Immature natural killer cell (primary cell): ENCODE measurements at places on chromosomes 3 and 15.

- H3K27me3 ChIP-seq = no peaks in the 10 kb centered on the region
- no peak overlapping the region for H3K4me3 ChIP-seq
- no peaks in the 10 kb centered on the region for H3K4me1 ChIP-seq
- no peak overlapping the region for H3K27ac ChIP-seq
- DNase-seq = no peak
Observed at GRCh38 chr3:32996048-32996754, 44.8 kb downstream of the CCR4 start.

- DNase-seq = no peak
- H3K36me3 ChIP-seq = no peaks in the 10 kb centered on the region
- no peak overlapping the region for H3K27ac ChIP-seq
- no peak overlapping the region for H3K4me3 ChIP-seq
- no peaks in the 10 kb centered on the region for H3K4me1 ChIP-seq
- peaks cover 18% of the 10 kb centered on the region for H3K27me3 ChIP-seq
Observed at GRCh38 chr15:70416829-70417228, 319.1 kb upstream of the TLE3 start.

DNA sequence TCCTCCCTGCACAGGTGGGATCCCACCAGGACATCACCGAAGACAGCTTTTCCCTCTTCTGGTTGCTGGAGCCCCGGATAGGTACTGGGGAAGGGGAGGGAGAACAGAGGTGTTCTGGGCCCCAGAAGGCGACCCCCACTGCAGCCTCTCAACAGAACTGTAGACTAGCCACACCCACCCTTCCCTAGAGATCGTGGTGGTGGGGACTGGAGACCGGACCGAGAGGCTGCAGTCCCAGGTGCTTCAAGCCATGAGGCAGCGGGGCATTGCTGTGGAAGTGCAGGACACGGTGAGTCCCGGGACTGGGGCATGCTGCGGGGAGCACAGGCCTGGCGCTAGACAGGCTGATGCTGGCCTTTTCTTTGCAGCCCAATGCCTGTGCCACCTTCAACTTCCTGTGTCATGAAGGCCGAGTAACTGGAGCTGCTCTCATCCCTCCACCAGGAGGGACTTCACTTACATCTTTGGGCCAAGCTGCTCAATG, 809 bp downstream of the NDUFAF3 start:
- H3K4me3 ChIP-seq = peak overlapping the region; percentile 91
- H3K36me3 ChIP-seq = no peaks in the 10 kb centered on the region
- H3K27ac ChIP-seq = peak overlapping the region; percentile 96
- peaks cover 47% of the 10 kb centered on the region for H3K4me1 ChIP-seq

- no peaks in the 10 kb centered on the region for H3K36me3 ChIP-seq
- no peak overlapping the region for H3K27ac ChIP-seq
- H3K4me1 ChIP-seq = no peaks in the 10 kb centered on the region
- no peak for DNase-seq
Observed at GRCh38 chr3:30098243-30098642, 508.2 kb upstream of the TGFBR2 start.

DNA sequence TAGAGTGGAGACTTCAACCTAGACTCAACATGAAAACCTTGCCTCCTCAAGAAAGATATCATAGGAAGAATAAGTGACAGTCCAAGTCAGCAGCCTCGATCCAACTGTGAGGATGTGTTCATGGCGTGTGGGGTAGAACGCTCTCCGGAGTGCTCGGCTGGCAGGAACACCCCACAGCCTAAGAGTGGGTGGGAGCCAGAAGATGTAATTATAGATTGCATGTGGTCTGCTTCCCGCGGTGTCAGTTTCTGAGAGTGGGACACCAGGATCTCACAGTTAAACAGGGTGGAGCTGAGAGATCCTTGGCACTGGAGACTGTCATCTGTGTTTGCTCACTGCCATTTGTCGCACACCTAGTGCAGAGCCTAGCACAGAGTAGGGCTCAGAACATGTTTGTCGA, 158.0 kb downstream of the CTNNB1 start:
- no peak for DNase-seq
- no peaks in the 10 kb centered on the region for H3K4me1 ChIP-seq
- H3K36me3 ChIP-seq = no peaks in the 10 kb centered on the region
- no peaks in the 10 kb centered on the region for H3K27me3 ChIP-seq
- H3K4me3 ChIP-seq = no peak overlapping the region
- no peak overlapping the region for H3K27ac ChIP-seq

DNA sequence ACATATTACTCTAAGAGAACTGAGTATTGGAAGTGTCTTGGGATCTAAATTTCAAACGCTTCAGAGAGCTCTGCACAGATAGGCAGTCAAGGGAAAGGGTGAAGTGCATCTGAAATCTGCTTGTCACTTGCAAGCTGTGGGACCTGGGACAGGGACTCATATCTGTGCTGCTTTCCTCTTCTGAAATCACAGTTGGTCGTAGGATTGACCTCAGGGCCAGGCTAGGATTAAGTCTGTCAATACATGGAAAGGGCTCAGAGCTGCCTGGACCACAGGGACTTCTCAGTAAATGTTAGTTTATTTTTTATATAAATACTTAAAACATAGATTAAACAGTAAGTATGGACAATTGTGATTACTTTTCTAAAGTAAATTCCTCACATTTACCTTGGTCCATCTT, 74.7 kb upstream of the CMTM7 start:
- no peaks in the 10 kb centered on the region for H3K36me3 ChIP-seq
- no peak overlapping the region for H3K27ac ChIP-seq
- no peaks in the 10 kb centered on the region for H3K4me1 ChIP-seq
- DNase-seq = no peak
- H3K4me3 ChIP-seq = no peak overlapping the region

DNA sequence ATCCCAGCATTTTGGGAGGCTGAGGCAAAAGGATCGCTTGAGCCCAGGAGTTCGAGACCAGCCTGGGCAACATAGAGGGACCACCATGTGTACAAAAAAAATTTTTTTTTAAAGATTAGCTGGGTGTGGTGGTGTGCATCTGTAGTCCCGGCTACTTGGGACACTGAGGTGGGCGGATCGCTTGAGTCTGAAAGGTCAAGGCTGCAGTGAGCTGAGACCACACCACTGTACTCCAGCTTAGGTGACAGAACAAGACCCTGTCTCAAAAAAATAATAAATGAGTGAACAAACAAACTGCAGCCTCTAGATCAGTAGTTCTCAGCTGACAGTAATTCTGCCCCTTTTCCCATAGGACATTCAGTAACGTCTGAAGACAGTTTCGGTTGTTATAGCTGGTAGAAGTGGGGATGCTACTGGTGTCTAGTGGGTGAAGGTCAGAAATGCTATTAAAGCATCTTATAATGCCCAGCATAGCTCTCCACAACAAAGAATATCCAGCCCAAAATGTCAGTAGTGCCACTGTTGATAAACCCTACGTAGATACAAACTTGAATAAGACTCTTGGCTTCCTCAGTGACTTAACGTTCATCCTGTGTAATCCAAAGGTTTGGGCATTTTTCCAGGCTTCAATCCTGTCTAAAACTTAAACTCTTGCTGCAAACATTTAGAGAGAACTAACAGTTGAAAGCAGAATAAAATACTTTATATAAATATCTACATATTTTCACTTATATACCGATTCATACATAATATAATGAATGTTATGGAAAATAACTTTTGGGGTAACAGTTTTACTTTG, 10.6 kb downstream of the SMC4 start:
- H3K4me3 ChIP-seq = no peak overlapping the region
- H3K27ac ChIP-seq = no peak overlapping the region
- H3K27me3 ChIP-seq = no peaks in the 10 kb centered on the region
- no peaks in the 10 kb centered on the region for H3K4me1 ChIP-seq
- no peak for DNase-seq

GRCh38 chr3:2770451-2770850, 339.7 kb downstream of the IL5RA start:
- H3K27ac ChIP-seq = no peak overlapping the region
- H3K4me1 ChIP-seq = no peaks in the 10 kb centered on the region
- H3K27me3 ChIP-seq = peaks cover 4% of the 10 kb centered on the region
- no peaks in the 10 kb centered on the region for H3K36me3 ChIP-seq
- H3K4me3 ChIP-seq = no peak overlapping the region

DNA sequence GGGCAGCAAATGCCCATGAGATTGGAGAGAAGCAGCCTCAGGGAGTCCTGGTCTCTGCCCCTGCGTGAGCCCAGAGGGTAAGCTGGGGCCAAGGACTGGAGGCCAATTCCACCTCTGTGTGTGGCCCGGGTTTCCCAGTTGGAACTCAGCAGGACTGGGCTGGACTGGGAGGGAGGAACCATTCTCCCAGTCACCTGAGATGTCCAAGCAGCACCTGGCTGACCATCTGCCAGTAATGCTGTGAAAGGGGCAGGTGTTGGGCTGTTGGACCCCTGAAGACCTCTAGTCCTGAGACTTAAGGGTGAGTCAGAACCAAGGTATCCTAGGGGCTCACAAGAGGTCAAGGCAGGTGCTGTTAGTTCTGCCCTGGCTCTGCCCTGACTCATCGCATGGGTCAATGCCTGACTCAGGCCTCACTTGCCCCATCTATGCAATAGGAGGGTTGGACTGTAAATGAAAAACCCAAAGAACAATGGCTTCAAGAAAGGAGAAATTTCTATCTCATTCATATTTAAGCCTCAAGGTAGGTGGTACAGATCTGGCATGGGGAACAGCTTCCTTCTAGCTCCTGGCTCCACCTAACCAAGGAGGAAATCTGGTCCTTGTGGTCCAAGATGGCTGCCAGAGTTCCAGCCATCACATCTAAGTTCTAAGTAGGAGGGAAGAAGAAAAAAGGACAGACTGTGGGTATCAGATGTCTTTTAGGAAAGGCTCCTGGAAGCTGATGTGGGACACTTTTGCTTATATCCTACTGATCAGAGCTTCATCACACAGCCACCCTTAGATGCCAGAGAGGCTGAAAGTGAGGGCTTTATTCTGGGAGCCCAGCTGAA, 111.3 kb downstream of the FBLN2 start:
- H3K4me3 ChIP-seq = no peak overlapping the region
- no peak for DNase-seq
- H3K27ac ChIP-seq = no peak overlapping the region
- H3K27me3 ChIP-seq = peaks cover 20% of the 10 kb centered on the region
- H3K4me1 ChIP-seq = peaks cover 7% of the 10 kb centered on the region

- no peak for DNase-seq
- H3K4me1 ChIP-seq = no peaks in the 10 kb centered on the region
- H3K36me3 ChIP-seq = no peaks in the 10 kb centered on the region
- no peak overlapping the region for H3K4me3 ChIP-seq
- no peak overlapping the region for H3K27ac ChIP-seq
Observed at GRCh38 chr3:184461219-184461618, 81.4 kb downstream of the CHRD start.

- H3K36me3 ChIP-seq = no peaks in the 10 kb centered on the region
- H3K27me3 ChIP-seq = no peaks in the 10 kb centered on the region
- no peak overlapping the region for H3K27ac ChIP-seq
- DNase-seq = no peak
- H3K4me3 ChIP-seq = no peak overlapping the region
Observed at GRCh38 chr3:155281912-155282311, 11.6 kb downstream of the STRIT1 start.

- no peak for DNase-seq
- peaks cover 2% of the 10 kb centered on the region for H3K27me3 ChIP-seq
- no peaks in the 10 kb centered on the region for H3K36me3 ChIP-seq
- H3K4me3 ChIP-seq = no peak overlapping the region
- no peaks in the 10 kb centered on the region for H3K4me1 ChIP-seq
- no peak overlapping the region for H3K27ac ChIP-seq
Observed at GRCh38 chr15:91073077-91073476, 27.0 kb upstream of the SV2B start.

DNA sequence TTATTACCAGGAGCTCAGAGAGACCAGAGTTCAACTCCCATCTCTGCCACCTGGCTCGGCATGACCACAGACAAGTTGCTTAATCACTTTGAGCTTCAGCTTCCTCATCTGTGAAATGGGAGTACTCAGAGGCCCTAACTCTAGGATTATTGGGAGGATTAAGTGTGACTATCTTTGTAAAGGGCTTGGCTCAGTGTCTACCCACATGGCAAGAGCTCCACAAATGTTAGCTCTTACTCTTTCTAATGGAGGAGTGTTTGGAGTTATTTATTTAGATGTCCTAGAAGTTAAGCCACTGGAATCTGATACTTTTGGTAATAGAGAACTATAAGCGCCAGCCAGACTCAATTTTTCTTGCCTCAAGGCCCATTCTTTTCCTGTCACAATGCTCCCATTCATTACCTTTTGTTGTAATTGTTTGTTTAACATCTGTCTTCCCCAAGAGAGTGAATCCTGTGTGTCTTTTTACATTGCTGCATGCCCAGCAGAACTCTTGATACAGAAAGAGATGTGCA, 12.3 kb upstream of the LMCD1 start:
- peaks cover 11% of the 10 kb centered on the region for H3K27me3 ChIP-seq
- H3K4me3 ChIP-seq = no peak overlapping the region
- no peak overlapping the region for H3K27ac ChIP-seq
- peaks cover 16% of the 10 kb centered on the region for H3K4me1 ChIP-seq
- H3K36me3 ChIP-seq = no peaks in the 10 kb centered on the region

GRCh38 chr15:19944261-19944888, 597.2 kb downstream of the GOLGA6L6 start:
- DNase-seq = no peak
- H3K4me3 ChIP-seq = no peak overlapping the region
- H3K4me1 ChIP-seq = no peaks in the 10 kb centered on the region
- peaks cover 5% of the 10 kb centered on the region for H3K27me3 ChIP-seq
- H3K27ac ChIP-seq = no peak overlapping the region

DNA sequence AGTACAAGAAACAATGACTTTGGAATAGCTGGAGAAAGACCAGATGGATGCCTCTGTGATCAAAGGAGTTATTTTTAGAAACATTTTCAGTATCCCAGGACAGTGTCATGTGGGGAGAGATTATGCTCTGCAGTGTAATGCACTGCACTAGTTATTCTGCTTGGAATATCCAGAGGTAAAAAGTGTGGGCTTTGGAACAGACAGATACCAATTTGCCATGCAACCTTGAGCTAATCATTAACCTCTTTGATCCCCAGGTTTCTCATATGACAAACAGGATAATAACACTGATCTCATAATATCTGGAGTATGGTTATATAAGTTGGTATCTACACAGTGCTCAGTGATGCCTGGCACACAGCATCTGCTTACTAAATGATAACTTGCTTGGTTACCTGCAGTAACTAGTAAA, 12.2 kb upstream of the SLC7A14 start:
- H3K27ac ChIP-seq = no peak overlapping the region
- H3K4me3 ChIP-seq = no peak overlapping the region
- H3K36me3 ChIP-seq = no peaks in the 10 kb centered on the region
- DNase-seq = no peak
- peaks cover 8% of the 10 kb centered on the region for H3K27me3 ChIP-seq

GRCh38 chr3:107899990-107900651, 190.7 kb downstream of the CD47 start:
- H3K4me3 ChIP-seq = no peak overlapping the region
- no peaks in the 10 kb centered on the region for H3K4me1 ChIP-seq
- peaks cover 8% of the 10 kb centered on the region for H3K27me3 ChIP-seq

DNA sequence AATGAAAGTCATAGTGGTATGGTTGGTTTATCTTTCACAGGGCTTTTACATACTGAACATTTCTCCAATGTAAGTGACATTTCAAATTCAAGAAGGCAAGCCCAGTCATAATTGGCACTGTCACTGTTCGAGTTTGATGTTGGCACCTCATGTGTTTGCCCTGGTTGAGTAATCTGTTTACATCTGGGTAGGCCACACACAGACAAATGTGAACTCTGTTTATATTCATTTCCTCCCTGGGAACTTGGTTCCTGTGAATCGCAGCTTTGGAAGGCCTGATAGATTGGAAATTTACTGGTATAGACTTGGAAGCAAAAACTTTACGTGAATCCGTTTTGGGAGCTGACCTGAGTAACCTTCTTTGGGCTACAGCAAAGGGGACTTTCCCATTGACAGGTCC, 395.2 kb upstream of the AZI2 start:
- no peak overlapping the region for H3K4me3 ChIP-seq
- no peaks in the 10 kb centered on the region for H3K4me1 ChIP-seq

GRCh38 chr15:90529011-90529370, 732 bp upstream of the CRTC3 start:
- no peaks in the 10 kb centered on the region for H3K36me3 ChIP-seq
- peak overlapping the region; percentile 92 for H3K27ac ChIP-seq
- peak overlapping the region; percentile 78 for H3K4me3 ChIP-seq
- H3K27me3 ChIP-seq = peaks cover 4% of the 10 kb centered on the region
